ENCODE measurements at places on chromosomes 11 and 22.

DNA sequence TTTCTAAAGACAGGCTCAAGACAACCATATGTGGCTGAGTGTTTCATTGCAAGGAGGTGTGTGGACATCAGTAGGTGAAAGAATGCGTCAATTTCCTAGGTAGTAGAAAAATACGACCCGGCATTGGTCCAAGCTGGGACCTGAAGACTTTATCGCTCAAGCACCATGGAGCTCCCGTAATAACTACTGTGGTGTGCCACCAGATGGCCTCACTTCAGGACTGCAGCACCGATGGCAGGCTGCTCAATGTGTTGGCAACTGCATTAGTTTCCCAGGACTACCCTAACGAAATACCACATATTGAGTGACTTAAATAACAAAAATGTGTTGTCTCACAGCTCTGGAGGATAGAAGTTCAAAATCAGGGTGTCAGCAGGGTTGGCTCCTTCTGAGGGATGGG, 72.4 kb upstream of the FAT3 start:
- peak; percentile 39 for DNase-seq

DNA sequence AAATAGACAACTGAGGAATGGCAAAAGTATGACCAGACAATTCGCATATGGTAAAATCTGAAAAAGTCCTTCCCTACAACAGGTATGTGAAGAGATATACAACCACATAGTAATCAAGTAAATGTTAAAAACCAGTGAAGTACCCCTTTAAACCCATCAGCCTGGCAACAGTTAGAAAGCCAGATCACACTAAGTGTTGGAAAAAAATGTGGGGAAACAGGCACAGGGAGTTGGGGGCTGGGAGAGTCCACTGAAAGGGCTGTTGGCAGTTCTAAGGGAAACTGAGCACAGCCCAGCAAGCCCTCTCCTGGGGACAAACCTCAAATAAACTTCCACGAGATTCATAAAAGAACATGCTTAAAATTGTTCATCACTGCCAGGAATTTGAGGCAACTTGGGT, 242.1 kb downstream of the BUD13 start:
- DNase-seq: no peak

DNA sequence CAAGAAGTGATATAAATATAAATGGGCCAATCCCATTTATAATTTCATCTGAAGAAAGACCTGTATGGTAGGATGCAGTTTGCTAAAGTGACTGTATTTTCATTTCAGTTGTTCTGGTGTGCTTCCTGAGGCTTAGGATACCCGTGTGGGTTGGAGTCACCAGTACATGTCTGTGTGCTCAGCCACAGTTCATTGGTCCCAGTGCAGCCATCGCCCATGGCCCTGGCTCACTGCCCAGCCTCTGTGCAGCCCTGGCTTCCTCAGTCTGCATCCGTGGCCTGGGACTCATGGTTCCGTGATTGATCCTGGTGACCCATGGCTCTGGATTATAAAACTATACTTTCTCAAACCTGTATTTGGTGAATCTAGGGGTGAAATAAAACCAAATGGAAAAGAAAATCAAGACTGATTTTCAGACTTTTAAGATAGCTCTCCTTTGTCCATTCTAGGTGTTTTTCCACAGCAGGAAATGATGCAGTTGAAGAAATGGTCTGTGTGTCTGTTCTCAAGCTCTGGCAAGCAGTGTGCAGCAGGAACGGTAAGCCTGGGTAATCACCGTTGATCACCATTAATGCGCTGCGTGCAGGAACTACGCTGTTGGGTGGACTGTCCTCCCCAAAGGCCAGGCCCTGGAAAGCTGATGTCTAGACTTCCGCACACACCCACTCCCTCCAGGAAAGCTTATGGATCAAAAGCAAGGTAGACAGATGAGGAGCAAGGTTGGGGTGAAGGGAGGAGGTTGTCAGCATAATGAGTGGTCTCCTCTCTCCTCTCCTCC, 27.2 kb downstream of the TTC12 start:
- no peak for DNase-seq

DNA sequence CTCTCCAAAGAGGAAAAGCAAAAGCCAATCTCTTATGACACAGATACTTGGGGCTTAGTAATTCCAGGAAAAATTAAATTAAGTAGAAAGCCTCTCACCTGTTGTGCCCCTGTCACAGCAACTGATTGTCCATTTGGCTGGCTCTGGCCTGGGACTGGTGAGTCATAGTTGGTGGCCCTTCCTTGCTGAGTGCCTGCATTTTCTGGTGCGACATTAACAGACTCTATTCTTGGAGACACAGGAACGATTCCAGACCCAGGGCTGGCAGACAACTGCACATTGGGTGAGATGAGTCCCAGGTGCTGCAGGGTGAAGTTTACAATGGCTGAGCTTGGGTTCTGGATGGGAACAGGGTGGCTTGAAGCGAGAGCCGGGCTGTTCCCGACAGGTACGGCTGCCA, 15.6 kb downstream of the E2F8 start:
- DNase-seq: no peak

GRCh38 chr11:78282821-78283220, 94.1 kb downstream of the USP35 start:
- DNase-seq: no peak

DNA sequence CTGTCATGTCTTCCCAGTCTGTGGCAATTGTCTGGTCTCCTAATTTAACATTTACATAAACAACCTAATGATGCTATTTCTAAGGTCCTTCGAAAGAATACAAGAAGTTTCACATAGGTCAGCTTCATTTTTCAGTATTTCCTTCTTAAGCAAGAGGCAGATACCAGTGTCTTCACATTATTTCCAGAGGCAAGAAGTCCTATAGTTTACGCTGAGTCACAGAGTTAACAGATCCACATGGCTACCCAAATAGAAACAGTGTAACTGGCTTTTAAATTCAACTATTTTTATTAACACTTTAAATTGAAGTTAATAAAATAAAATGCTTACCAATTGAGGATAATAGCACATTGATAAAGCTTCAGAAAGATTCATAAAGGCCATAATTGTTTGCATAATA, 10.9 kb downstream of the PRRG4 start:
- DNase-seq: no peak

DNA sequence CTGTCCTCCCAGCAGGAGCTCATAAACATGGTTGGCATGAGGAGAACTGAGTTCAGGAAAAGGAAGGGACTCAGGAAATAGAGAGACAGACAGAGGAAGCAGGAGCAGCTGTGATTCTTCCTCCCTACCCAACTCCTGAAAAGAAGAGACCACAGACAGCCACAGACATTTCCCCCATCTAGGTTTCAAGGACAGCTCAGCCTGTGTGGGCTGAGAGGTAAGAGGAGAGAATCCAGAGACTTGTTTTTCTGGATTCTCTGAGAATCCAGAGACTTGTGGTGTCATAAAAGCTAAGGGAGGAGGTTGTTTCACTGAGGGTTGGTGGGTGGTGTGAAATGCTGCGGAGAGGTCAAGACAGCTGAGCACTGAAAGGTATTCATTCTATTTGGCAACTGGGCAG, 19.0 kb upstream of the STK33 start:
- DNase-seq: peak; percentile 45

GRCh38 chr11:120863359-120863758, 160.5 kb upstream of the TBCEL start:
- DNase-seq: no peak

Data from A673 (cell line).